ENCODE measurements at places on chromosomes 5 and 9.
A peak's percentile ranks its signal among the peaks of the same experiment; 100 is the strongest.

DNA sequence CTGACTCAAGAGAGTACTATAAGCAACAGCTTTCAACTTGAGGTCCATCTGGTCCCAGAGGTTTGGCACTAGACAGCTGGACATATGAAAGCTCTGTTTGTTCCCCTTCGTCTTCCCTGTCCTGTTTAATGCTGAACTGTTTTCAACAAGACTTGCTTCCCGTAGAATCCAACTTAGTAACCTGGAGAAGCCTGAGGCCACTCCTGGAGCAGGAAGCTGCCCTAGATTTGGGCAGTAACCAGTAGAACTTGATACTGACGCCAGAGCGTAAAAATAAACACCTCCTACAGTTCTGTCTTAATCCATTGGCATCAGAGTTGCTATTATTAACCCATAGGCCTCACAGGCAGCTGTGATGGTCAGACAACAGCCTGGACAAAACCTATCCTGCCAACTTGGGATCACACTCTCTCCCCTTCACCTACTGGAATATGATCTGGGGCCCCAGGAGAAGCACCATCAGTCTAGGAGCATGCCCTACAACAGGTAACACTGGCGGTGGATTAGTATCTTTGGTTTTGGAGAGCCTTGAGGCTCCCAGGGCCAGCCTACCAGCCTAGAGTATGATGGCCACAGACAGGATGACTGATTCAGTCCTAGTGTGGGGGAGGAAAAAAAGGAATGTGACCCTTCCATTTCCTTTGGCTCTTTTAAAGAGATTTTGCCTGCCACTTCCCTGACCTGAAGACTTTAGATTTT, 29.2 kb downstream of the RUSC2 start:
- DNase-seq, result no peak

GRCh38 chr5:179900711-179901110, 7.0 kb downstream of the TBC1D9B start:
- peak; percentile 78 for DNase-seq

DNA sequence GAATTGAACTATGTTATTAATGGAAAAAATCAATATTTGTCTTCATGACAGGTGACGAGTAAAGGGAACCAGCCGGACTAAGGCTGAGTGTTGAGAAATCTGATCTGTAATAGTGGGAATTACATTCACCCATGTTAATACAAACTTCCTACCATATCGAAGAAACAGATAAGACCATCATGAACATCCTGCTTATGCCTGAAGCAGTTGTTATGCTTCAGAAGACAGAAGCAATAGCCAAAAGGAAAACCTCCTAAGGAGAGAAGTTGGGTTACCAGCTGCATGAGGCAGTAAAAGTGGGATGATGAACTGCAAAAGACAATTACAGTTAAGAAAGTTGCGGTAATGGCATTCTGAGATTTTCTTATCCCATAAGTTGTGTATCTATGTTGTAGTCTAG, 281.5 kb downstream of the GABRB2 start:
- no peak for DNase-seq

GRCh38 chr5:5544094-5544663, 121.7 kb downstream of the ICE1 start:
- no peak for DNase-seq

DNA sequence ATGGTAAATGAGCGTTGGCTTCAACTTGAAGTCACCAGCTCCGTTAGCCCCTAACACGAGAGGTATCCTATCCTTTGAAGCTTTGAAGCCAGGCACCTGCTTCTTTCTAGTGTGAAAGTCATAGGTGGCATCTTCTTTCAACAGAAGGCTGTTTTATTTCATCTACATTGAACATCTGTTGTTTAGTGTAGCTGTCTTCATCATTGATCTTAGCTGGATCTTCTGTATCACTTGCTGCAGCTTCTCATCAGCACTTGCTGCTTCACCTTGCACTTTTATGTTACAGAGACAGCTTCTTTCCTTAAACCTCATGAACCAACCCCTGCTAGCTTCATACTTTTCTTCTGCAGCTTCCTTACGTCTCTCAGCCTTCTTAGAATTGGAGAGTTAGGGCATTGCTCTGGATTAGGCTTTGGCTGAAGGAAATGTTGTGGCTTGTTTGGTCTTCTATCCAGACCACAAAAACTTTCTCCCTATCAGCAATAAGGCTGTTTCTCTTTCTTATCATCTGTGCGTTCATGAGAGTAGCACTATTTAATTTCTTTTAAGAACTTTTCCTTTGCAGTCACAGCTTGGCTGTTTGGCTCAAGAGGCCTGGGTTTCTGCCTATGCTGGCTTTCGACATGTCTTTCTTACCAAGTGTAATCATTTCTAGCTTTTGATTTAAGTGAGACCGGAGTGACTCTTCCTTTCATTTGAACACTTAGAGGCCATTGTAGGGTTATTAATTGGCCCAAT, 47.2 kb downstream of the PCSK5 start:
- no peak for DNase-seq

DNA sequence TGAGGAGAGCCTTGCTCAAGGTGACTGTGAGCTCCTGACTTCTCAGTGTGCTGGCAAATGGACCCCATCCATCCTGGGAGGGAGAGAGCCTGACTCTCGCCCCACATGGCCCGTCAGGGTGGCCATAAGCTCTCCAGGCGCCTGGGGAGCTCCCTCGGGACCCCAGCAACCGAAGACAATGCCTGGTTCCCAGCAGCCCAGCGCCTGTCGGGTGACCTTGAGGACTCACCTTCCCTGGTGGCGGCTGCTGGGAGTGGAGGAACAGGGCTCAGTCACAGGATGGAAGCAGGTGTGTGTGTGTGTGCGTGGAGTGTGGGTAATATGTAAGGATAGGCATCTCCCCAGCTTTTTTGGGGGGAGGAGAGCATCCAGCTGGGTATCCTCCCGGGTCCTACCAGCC, 190.3 kb downstream of the MELK start:
- DNase-seq, result no peak

GRCh38 chr9:34565856-34566255, 23.7 kb downstream of the CNTFR start:
- DNase-seq, result no peak

DNA sequence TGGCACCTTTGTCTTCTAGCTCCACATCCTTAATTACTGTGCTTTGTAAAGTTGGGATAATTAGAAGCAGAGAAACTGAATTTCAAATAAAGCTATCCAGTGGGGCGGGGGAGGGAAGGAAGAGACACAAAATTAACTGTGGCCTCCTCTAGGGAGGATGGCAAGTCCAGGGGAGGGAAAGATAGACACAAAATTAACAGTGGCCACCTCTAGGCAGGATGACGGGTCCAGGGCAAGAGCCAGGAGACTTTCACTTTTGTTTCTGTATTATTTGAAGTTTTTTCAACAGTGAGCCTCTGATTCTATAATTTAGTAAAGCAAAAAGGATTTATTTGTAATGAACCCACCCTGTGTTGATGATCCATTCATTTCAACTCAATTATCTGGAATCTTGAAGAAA, 335.9 kb downstream of the MSX2 start:
- no peak for DNase-seq

GRCh38 chr5:143865426-143866025, 53.6 kb downstream of the HMHB1 start:
- no peak for DNase-seq

- no peak for DNase-seq
These were observed 215.3 kb downstream of the TLR4 start for GRCh38 chr9:117919538-117919937.

DNA sequence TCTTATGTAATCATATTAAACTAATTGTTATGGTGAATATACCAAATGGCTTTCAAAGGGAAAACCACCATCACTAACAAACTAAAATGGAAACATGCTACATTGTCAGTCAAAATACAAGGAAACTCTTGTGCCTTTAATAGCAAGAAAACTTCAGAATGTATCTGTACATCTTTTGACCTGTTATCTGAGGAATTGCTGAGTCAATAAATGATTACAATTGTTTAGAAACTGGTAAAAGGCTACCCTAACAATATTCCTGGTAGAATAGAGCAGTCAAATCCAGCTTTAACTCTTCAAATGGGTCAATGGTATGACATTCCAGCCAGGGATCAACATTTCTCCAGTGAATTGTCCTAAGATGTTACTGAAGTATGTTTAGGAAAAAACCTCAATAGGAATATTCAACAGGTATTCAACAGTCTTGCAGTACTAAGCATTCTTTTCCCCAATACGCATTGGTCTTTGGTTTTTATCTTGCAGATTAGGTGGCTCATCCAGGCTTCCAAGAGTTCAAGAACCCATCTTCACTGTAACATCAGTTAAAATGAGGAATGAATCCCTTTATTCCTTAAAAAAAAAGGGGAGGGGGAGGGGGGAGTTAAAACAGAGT, 52.4 kb downstream of the CSNK1A1 start:
- no peak for DNase-seq

GRCh38 chr5:33921002-33921401, 15.2 kb upstream of the RXFP3 start:
- DNase-seq, result no peak

DNA sequence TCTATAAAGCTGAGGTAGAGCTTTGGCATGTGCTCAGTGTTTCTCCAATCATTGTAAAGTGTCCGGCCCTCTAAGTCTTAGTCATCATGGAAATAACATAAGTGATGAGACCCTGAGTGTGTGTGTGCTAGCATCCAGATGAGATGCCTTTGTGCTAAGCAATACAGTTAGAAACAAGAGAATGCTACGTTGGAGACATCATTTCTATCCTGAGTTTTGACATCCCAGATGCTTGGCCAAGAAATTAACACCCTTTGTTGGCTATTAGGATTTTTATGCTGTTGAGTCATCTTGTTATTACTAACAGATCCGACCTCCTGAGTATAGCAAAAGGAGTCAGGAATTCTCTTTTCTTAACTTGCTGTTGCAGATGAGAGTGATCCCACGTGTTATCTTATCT, 508.0 kb downstream of the GADD45G start:
- DNase-seq, result no peak

DNA sequence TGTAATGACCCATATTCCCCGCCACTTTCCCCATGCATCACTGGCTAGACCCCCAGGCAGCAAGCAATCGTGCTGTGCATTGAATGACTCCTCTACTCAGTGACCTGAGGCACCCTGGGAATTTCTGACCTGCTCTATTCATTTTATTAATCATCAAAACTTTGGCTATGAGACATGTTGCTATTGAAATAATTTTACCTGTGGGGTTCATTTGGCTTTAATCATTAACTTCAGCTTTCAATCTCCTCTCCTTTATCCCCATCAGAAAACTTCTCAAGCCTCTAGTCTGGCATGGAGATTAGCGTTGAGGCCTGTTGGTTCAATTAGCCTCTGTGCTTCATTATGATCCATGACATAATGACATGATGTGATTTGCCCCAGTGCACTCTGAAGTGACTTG, 429.0 kb downstream of the ZNF608 start:
- no peak for DNase-seq

GRCh38 chr5:142119051-142119625, 10.6 kb downstream of the NDFIP1 start:
- DNase-seq, result no peak

GRCh38 chr9:89522261-89522958, 24.5 kb upstream of the SEMA4D start:
- DNase-seq, result no peak

- no peak for DNase-seq
These were observed 1.5 kb upstream of the TTC39B start for GRCh38 chr9:15308511-15308910.

DNA sequence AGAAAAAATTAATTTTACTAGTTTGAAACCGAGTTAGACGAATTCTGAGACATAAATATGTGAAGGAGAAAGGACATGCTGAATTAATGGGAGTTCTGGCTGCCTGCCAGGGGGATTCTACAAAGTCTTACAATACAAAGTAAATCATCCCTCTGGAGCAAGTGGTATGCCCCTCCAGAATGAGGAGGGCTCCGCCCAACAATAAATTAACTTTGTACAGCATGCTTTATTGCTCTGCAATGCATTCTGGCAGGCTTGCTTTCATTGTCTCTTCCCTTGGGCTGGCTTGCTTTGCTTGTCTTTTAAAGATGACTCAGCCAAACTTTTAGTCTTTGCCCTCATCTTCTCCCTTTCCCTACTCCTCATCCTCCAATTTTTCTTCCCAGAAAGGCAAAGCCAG, 11.7 kb upstream of the PCDHB1 start:
- peak; percentile 2 for DNase-seq

DNA sequence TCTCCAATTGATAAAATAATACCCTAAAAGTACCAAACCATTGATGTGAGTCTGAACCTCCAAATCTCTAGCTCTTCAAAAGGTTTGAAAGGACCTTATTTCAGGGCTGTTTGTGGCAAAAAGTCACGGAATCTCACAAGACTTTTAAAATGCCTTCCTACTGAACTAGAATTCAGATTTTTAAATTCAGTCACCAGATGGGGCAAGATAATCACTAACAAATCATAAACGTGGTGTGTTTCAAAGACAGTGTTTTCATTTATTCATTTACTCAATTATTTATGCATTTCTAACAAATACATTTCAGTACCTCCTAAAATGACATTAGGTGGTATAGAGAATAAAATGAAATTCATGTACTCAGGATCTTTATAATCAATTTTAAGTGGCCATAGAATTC, 68.2 kb upstream of the SMC2 start:
- DNase-seq, result no peak

GRCh38 chr5:163578652-163579051, 73.2 kb downstream of the MAT2B start:
- DNase-seq, result no peak

DNA sequence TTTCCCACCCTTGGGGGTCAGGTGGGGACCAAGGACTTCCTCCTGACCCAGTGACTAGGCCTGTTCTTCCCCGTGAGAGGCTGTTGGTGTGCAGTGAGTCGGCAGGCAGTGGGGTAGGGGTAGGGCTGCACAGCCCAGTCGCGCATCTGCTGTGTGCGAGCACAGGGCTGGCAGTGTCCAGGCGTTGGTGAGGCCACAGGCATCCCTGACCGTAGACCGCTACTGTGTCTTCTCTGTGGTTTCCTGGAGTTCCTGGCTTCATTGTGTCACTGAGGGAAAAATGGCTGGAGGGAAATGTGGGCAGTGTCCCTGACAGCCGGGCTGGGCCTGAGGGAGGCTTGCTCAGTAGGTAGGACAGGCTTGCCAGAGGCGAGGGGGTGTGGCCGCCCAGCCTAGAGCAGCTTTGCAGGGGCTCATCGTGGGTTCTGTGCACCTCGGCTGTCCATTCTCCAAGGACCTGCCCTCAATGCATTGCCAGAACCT, 95.4 kb downstream of the CACNA1B start:
- no peak for DNase-seq

DNA sequence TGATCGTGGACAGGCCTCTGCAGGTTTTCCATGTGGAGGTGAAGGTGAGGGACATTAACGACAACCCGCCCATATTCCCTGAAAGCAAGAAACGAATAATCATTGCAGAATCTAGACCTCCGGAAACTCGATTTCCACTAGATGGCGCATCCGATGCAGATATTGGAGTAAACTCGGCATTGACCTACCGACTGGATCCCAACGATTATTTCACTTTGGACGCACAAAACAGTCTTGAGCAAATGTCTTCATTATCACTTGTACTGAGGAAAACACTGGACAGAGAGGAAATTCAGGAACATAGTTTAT, 621 bp downstream of the PCDHA13 start:
- DNase-seq, result no peak

- no peak for DNase-seq
These were observed 183.7 kb downstream of the ZNF462 start for GRCh38 chr9:107046692-107047091.

GRCh38 chr9:131963072-131964030, 116.3 kb downstream of the MED27 start:
- DNase-seq, result no peak

- DNase-seq, result no peak
These were observed 45.9 kb upstream of the CEMIP2 start for GRCh38 chr9:71814226-71814625.
